ENCODE measurements at places on chromosomes 5 and 9.

DNA sequence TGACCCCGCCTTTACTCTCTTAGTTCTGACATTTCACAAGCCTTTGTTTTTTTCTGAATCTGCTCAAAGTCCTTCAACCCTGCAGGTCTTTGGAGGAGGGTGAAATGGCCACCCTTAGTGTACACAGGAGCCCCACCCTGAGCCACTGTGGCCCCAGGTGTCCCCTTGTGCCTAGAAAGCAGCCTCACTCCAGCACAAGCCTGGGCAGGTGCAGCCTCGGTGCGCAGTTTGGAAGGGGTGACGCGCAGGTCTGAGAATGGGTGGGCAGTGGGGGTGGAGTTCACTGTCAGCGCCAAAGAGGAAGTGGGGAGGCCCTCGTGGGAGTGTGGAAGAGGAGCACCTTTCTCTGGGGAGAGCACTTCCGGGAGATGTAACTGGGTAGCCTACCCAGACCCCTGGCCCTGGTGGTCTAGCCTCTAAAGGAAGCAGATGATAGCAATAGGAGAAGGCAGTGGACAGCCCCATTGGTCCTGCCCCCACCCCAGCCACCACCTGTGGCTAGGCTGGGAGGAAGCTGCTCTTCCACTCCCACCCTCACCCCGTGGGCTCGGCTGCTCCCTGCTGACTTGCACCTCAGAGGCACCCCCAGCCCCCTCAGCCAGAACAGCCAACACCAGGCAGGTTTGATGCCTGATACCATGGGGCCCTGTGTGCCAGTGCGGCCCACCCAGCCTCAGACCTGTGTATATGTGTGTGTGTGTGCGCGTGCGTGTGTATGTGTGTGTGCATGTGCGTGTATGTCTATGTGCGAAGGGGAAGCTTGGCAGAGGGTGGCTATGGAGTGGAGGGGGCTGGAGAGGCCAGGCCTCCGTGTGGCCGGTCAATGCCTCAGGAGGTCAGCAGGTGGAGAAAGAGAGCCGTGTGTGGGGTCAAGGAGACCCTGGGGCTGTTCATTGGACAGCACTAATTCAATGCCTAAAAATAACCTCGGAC lies 16.8 kb upstream of the DAB2IP start:
- no peak for DNase-seq

DNA sequence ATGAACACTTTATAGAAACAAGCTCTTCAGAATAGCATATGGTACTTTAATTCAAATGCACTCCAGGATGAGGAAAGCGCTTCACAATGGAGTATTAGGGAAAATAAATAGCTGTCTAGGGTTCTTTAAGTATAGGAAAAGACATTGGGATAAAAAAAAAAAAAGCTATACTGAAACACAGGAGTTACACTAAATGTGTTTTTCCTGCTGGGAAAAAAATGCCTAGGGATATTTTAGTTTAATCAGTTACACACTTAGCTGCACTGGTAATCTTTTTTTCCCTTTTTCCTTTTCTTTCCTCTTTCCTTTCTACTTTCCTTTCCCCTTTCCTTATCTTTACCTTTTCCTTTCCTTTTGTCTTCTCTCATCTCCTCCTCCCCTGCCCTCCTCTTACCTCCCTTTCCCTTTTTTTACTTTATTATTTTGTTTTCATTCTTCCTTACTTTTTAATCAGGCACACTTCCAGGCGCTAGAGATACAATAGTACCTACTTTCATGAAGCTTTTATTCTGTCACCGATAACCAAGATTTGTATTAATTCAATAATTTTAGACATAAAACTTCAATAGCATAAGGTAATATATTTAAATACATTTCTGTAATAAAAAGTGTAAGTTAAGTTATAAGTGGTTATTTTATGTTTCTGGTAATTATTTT lies 758.7 kb downstream of the CDH18 start:
- no peak for DNase-seq

DNA sequence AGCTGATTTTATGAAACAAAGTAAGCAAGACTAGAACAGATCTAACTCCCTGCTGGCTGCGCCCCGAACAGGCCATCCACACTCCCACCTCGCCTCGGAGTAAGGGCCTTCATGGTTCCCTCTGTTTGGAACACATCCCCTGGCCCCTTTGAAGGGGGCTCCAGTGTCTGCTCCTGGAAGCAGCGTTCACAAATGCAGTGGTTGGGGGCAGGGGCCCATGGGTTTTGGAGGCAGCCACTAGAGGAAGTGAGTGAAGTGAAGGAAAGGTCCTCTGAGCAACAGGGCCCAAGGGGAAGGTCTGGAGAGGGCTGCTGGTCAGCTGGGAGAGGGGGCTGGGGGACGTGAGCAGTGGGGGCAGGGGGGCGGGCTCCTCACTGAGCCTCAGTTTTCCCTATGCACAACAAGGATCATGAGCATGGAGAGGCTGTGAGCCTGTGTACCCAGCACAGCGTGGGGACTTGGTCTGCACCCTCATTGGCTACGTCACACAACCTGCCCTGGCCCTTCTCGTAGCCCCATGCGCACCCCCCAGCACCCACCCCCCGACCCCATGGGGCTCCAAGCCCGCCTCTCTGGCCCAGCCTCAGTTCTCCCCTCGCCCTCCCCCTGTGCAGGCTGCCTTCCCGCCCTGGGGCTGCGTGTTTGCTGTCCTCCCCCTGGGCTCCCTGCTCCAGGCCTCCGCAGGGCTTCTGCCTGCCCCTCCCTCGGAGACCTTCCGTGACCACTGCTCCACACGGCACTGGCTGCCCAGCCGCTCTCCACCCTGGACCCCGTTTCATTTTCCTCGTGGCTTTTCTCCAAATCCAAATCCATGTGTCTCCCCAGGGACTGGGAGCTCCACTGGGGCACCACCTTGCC lies 39.5 kb downstream of the RASGEF1C start:
- no peak for DNase-seq

- peak; percentile 81 for DNase-seq
These were observed 3.3 kb upstream of the CDC20B start for GRCh38 chr5:55176176-55176818.

DNA sequence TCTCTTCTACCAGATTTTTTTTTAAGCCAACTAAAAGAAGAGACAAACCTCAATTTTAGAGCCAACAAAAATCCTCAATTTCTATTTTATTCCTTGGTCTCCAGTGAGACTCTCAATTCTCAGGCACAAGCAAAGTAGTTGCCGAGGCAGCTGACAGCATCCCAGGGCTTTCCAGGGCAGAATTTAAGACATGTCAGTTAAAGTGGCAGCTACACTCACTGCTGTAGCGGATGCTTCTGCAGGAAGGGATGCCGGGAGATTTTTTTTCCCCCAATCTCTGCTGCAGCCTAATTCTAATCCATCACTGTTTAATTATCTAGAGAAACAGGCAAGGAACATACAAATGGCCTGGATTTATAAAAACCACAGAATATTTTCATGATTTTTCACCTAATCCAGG lies 57.0 kb downstream of the TTC39B start:
- DNase-seq: peak; percentile 4

DNA sequence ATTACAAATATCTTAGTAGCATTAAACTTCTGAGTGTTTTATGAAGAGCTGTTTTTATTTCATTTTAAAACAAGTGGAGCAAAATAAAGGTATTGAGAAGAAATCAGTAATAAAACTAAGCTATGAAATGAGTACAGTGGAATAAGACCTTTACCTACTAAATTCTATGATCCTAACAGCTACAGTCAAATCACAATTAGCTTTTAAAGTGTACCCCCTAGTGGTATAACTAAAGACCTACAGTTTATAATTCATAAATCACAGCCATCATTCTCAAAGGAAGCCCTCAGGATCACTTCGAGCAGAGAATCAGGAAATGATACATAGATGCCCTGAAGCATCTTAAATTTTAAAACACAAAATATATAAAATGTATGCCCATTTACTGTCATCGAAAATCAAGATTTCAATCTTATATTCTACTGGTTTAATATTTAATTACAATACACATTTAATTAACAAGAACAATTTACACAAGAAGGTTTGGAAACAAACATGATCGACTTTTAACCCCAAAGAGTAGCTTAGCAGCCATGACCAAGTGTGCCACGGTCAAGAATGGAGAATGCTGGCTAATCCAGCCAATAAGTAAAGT lies 12.3 kb downstream of the CCNH start:
- no peak for DNase-seq

DNA sequence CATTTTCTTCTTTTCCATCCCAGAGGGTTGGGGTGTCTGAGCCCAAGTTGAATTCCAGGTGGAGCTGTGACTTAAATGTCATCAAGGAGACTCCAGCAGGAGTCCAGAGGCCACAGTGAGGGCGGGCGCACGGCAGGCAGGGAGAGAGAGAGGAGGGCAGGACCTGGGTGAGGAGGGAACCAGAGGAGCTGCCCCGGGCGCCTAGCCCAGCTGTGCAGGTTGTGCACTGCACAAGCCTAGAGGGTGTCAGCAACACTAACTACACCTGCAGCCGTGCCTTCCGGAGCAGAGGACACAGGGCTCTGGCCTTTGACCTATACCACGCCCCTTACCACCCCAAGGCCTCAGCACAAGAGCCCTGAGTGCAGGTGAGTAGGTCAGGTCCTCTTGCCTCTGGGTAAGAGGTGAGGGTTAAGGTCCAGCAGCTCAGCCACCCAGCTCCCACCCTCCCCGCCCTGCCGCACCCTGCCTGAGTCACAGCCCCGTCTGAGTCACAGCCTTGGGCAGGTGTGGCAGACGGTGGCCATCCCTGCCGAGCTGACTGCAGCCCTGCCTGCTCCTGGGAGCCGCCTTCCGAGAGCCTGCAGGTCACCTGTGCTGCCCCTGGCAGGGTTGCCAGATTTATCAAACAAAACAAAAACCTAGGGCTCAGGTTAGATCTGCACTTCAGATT lies 6.4 kb upstream of the AGPAT2 start:
- DNase-seq: peak; percentile 64

- DNase-seq: no peak
These were observed 123.4 kb upstream of the STC2 start for GRCh38 chr5:173451651-173452050.

- DNase-seq: no peak
These were observed 518.5 kb downstream of the ZNF608 start for GRCh38 chr5:124227914-124228313.

- no peak for DNase-seq
These were observed 7.1 kb downstream of the FLT4 start for GRCh38 chr5:180642181-180642775.

- peak; percentile 26 for DNase-seq
These were observed 43.4 kb upstream of the N4BP3 start for GRCh38 chr5:178069909-178070308.

DNA sequence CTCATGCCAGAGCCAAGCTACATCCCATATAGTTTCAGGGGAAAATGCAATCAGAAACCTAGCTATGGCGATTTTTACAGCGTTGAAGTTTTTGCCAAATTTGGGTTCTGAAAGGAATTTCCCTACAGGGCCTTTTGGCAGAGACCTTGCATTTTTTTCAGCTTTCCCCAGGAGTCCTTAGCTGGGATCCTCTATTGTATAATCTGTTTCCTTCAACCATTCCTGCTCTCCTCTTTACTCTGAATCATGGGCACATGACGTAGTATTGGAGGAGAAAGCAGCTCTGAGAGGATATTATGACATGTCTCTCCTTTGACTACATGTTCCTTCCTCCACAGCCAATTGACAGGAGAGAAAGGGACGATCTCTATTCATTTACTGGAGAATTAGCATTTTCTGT lies 118.5 kb upstream of the ERCC6L2 start:
- DNase-seq: no peak

GRCh38 chr9:136535070-136535469 lies 10.8 kb downstream of the NOTCH1 start:
- DNase-seq: peak; percentile 18

DNA sequence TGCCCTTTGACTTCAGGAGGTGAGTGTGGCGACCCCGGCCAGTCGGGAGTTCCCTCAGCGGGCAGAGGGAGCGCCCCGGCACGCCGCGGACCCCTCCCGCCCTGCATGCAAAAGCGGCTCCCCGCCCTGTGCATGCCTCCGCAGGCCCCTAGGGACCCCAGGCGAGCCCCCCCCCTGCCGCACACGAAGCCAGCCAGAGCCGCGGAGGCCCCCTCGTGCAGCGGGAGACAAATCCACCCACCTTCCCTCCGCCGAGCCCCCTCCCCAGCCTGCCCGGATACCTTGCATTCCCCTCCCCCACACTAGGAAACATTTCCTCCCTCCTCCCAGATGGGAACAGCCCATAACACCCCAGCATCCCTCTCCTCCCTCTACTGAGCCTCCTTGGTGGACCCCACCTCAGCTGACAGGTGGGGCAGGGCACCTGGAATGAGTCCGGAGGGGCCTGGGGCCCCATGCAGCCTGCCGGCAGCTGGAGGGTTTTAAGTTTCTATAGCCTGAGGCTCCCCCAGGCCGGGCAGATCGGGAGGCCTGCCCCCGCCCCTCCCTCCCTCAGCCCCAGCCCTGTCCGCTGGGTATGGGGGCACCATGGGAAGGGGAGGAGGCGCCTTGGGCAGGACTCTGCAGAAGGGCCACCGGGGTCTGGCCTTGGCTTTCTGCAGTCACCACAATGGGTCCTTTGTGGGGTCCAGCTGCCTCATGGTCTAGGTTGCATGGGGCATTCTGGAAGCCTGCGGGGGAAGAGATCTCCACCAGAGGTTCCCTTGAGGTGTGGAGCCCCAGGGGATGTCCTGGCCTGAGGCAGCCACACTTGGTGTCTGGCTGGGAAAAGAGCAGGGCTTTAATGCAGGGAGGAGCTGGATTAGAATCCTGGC lies 601 bp downstream of the ERGIC1 start:
- no peak for DNase-seq

GRCh38 chr5:6493681-6494454 lies 45.2 kb downstream of the UBE2QL1 start:
- DNase-seq: no peak
